ENCODE measurements at places on chromosomes 3 and 15.
A peak's percentile ranks its signal among the peaks of the same experiment; 100 is the strongest.

GRCh38 chr3:40096661-40097111 is 212.8 kb upstream of the EIF1B start:
- no peaks in the 10 kb centered on the region for H3K36me3 ChIP-seq
- no peak overlapping the region for H3K27ac ChIP-seq
- no peak for DNase-seq
- no peaks in the 10 kb centered on the region for H3K27me3 ChIP-seq

GRCh38 chr3:160006282-160007163 is 17.9 kb downstream of the IL12A start:
- H3K36me3 ChIP-seq = no peaks in the 10 kb centered on the region
- no peaks in the 10 kb centered on the region for H3K4me1 ChIP-seq
- H3K27me3 ChIP-seq = no peaks in the 10 kb centered on the region
- H3K27ac ChIP-seq = no peak overlapping the region

- peaks cover 23% of the 10 kb centered on the region for H3K36me3 ChIP-seq
- no peaks in the 10 kb centered on the region for H3K27me3 ChIP-seq
- no peaks in the 10 kb centered on the region for H3K4me1 ChIP-seq
- H3K4me3 ChIP-seq = no peak overlapping the region
- H3K27ac ChIP-seq = no peak overlapping the region
Measured at GRCh38 chr3:133593243-133593642, 19.8 kb downstream of the CDV3 start.

GRCh38 chr3:28022916-28023315 is 218.5 kb upstream of the CMC1 start:
- DNase-seq = no peak
- no peak overlapping the region for H3K27ac ChIP-seq
- H3K4me3 ChIP-seq = no peak overlapping the region

DNA sequence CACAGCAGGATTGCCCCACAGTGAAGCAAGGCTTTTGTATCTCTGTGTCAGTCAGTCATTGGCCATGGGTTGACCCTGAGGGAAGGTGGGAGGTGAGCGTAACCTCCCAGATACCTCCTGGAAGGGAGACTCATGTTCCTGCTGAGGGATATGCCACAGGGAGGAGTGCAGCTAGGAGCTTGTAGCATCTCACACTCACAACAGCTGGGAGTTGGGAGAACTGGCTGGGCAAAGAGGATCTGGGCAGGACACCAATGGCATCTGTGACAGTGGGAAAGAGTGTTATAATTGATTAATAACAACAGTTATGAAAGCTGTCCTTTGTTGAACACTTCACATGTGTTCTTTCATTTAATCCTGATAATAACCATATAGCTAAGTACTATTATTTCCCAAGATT is 171.0 kb downstream of the TLE3 start:
- DNase-seq = no peak
- no peak overlapping the region for H3K4me3 ChIP-seq
- H3K36me3 ChIP-seq = no peaks in the 10 kb centered on the region
- H3K27me3 ChIP-seq = no peaks in the 10 kb centered on the region

GRCh38 chr3:184558726-184559125 is 2.9 kb upstream of the EPHB3 start:
- no peak overlapping the region for H3K27ac ChIP-seq
- no peak overlapping the region for H3K4me3 ChIP-seq
- no peaks in the 10 kb centered on the region for H3K27me3 ChIP-seq
- no peaks in the 10 kb centered on the region for H3K36me3 ChIP-seq

DNA sequence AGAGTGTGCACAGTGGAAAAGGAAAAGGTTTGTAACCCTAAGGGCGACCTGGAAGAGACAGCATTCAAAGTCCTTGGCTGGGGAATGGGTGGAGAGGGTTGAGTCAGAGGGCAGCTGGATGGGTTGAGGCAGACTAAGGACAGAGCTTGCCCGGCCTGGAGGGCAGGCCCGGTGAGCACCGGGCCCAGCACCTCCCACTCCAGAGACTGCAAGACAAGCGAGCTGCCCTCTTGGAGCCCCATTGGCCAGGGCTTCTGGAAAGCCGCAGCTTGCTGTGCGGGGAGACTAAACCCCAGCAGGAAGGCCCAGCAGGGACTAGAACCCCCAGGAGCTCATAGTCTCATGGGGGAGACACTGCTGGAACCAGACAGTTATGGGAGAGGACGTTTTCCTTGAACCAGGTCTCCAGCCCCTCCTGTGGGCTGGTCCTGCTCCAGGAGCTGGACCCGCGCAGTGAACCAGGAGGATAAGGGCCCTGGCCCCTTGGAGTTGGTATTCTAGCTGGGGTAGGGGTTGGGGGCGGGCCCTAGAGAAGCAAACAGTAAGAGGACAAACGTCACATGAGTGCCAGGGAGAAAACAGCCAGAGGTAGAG is 59.1 kb downstream of the RGMA start:
- peaks cover 3% of the 10 kb centered on the region for H3K4me1 ChIP-seq
- H3K36me3 ChIP-seq = no peaks in the 10 kb centered on the region
- H3K27me3 ChIP-seq = no peaks in the 10 kb centered on the region
- no peak overlapping the region for H3K4me3 ChIP-seq
- DNase-seq = peak; percentile 65

DNA sequence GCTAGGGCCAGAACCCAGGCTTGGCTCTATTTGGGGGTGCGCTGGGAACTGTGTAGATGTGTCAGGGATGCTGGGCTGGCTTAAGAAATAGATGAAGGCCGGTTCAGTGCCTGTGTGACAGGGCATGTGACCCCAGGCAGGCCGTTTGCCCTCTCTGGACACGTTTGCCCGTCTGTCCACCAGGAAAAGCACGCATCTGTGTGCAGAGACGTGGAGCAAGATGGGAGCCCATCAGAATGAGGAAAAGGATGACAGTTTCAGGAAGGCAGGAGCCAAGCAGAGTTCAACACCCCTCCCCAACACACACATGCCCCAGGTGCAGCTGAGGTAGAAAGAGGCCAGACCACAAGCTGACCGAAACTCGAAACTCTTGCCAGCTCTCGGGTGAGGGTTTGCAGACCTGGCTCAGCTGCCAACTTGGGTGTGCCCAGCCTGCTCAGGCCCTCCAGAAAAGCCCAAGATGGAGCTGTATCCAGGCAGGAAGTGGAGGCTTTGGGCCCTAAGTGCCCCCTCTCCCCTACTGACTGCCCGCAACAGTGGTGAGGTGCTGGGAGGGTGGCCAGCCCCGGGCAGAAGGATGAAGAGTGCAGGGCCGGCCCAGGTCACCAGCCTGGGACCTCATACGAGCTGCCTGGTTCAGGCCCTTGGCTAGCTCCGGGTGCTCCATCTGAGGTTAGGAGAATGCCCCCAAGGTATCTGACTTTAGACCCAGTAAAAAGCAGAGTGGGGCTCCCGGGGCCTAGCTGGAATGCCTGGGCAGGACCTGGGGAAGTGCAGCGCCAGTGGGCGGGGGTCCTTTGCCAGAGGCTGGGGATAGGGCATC is 10.2 kb upstream of the MESP1 start:
- H3K36me3 ChIP-seq = no peaks in the 10 kb centered on the region
- no peak overlapping the region for H3K4me3 ChIP-seq
- DNase-seq = no peak
- H3K27me3 ChIP-seq = no peaks in the 10 kb centered on the region
- peak overlapping the region; percentile 60 for H3K27ac ChIP-seq

GRCh38 chr15:43111354-43111753 is 5.5 kb upstream of the UBR1 start:
- no peaks in the 10 kb centered on the region for H3K4me1 ChIP-seq
- H3K4me3 ChIP-seq = no peak overlapping the region
- H3K27ac ChIP-seq = no peak overlapping the region
- no peaks in the 10 kb centered on the region for H3K36me3 ChIP-seq
- no peaks in the 10 kb centered on the region for H3K27me3 ChIP-seq
- no peak for DNase-seq

DNA sequence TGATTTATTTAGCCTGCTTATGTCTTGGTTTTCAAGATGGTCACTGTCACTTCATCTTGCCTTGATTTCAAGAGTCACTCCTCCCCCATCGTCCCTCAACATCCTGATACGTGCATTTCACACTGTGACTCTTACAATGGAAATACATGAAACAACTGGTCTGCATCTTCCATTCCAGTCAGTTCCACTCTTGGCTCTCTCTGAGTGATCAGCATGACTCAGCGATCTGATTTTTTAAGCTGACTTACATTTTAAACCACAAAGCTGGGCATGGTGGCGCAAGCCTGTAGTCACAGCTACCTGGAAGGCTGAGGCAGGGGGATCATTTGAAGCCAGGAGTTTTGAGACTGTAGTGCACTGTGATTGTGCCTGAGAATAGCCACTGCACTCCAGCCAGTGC is 271.2 kb upstream of the ROPN1 start:
- H3K27ac ChIP-seq = no peak overlapping the region
- no peak for DNase-seq
- H3K27me3 ChIP-seq = no peaks in the 10 kb centered on the region
- H3K36me3 ChIP-seq = no peaks in the 10 kb centered on the region
- H3K4me1 ChIP-seq = no peaks in the 10 kb centered on the region

DNA sequence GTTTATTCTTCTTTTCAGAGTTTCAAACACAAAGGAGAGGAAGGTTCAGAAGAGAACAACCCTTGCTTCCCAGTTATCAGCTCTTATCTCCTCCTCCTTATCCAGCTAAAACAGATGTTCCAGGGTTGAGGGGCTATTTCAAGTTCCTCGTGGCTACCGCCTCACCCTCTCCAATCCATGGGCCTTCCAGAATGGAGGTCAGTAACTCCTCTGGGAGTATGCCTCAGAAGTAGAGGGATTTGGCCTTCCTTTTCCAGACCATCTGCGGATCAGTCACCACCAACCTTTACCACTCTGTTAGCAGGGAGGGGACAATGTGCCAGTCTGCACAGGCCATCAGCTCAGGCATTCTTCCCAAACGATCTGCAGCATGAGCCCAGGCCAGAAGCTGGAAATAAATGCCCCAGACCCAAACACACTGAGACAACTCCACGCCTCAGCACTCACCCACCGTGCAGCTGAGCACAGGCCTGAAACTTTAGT is 14.8 kb downstream of the HTR3C start:
- no peak for DNase-seq
- H3K36me3 ChIP-seq = no peaks in the 10 kb centered on the region
- H3K27me3 ChIP-seq = no peaks in the 10 kb centered on the region
- H3K4me1 ChIP-seq = no peaks in the 10 kb centered on the region

DNA sequence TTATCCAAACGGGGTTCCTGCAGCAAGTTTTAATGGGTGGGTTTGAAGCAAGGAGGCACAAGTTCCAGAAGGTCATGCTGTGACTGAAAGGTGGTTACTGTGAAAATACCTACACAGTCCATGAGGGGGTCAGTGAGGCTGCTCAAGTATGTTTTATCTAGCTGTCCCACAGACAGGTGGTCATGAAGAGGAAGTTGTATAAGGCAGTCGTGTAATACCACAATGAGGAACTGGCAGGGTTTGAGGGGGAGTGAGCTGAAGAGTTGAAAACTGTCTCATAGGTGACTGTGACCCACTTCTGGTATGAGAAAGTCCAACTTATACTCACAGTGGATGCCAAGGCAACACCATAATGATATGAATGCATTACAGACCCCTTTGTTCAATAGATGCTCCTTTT is 856.8 kb downstream of the OTOL1 start:
- H3K27ac ChIP-seq = no peak overlapping the region
- no peaks in the 10 kb centered on the region for H3K27me3 ChIP-seq
- no peaks in the 10 kb centered on the region for H3K36me3 ChIP-seq
- no peak overlapping the region for H3K4me3 ChIP-seq
- DNase-seq = no peak

- H3K27me3 ChIP-seq = no peaks in the 10 kb centered on the region
- no peaks in the 10 kb centered on the region for H3K36me3 ChIP-seq
- H3K4me1 ChIP-seq = no peaks in the 10 kb centered on the region
Measured at GRCh38 chr3:52873433-52874159, 23.8 kb downstream of the STIMATE start.

DNA sequence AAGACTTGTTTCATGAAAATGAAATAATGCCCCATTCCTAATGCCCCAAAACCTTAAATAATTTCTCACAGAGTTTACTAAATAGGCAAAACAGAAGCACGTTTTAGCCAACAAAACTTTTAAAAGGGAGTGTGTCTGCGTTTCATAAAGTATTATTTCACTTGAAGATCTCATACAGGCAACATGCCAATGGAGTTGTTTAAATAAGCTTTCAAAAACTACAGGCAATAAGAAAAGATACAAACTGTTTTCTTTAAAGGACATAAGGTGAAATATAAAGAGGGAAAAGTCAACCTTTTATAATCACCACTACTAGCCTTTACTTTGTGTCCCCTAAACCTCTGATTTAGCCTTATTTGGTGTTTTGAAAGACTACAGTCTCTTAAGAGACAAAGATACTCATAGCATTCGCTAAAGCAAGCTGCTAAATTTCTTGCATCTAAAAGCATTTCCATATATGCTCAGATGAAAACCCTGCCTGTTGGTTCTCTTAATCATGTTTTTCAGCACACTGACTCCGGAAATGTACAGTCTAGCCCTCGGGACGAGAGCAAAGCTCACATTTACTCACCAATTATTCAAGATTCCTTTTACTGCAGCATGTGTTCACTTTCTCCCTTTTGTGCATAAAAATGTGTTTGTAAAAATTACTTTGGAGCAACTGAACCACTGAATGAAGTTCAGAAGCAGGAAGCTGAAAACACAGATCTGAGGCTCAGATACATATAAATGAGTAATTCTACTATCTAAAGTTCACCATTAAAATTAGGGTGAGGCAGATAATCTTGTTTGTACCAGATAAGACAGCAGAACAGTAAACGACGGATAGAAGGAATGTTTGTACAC is 119.0 kb downstream of the GOLIM4 start:
- no peak overlapping the region for H3K4me3 ChIP-seq
- no peak overlapping the region for H3K27ac ChIP-seq
- no peaks in the 10 kb centered on the region for H3K36me3 ChIP-seq
- no peak for DNase-seq
- H3K4me1 ChIP-seq = no peaks in the 10 kb centered on the region

GRCh38 chr15:79432345-79433275 is 474 bp downstream of the MINAR1 start:
- H3K27me3 ChIP-seq = peaks cover 16% of the 10 kb centered on the region
- no peak for DNase-seq
- H3K36me3 ChIP-seq = no peaks in the 10 kb centered on the region
- H3K27ac ChIP-seq = no peak overlapping the region

- H3K27me3 ChIP-seq = no peaks in the 10 kb centered on the region
- peak; percentile 72 for DNase-seq
- peak overlapping the region; percentile 40 for H3K4me3 ChIP-seq
- no peak overlapping the region for H3K27ac ChIP-seq
- H3K4me1 ChIP-seq = peaks cover 8% of the 10 kb centered on the region
- no peaks in the 10 kb centered on the region for H3K36me3 ChIP-seq
Measured at GRCh38 chr15:29103824-29104565, 165.6 kb downstream of the NSMCE3 start.
